ENCODE measurements at places on chromosomes 2 and 18.

GRCh38 chr2:171309455-171310286 lies 124.1 kb downstream of the METTL8 start:
- DNase-seq = no peak

- DNase-seq = no peak
Observed at GRCh38 chr2:124450481-124450880, 425.4 kb downstream of the CNTNAP5 start.

DNA sequence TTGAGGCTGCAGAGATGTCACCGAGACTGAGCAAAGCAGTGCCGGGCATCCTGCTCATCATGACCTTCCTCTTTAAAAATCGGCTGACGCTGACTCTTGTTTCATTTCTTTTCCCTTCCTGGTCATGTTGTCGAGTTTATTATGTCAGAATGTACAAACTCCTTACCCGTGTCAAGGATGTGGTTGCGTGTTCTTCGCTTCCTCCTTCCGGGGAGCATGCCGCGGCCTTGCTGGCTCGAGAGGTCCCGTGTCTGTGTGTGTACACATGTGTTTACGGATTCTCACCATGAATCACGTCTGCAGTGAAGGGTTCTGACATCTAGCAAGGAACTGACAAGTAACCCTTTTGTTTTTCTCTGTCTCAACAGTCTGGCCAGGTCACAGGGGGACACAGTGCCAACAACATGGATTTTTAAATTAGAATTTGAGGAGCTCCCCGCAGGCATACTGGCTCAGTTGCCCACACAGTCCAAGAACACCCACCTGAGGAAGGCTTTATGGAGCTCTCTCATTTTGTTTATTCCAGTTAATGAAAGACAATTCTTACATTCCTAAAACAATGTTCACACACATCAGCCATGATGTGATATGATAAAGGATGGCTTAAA lies 60.2 kb downstream of the MYT1L start:
- no peak for DNase-seq

DNA sequence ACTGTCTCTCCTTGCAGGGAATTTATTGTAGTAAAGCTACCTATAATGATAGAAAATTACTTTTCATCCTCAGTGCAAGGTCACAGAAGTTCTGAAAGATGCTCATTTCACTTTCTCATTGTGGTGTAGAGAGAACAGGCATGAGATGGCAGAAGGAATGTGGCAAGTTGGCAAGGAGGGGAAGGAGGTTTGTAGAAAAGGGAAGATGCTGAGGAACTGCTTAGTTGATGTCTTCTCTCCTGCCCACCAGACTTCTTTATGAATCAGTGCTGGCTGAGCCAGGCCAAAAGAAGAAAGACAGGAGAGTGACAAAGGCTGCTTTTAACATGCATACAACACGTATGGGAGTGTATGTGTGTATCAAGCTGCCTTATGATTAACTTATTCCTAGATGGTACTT lies 164.4 kb downstream of the PRPF40A start:
- no peak for DNase-seq

- peak; percentile 53 for DNase-seq
Observed at GRCh38 chr2:39837856-39838453, 58.9 kb upstream of the THUMPD2 start.

DNA sequence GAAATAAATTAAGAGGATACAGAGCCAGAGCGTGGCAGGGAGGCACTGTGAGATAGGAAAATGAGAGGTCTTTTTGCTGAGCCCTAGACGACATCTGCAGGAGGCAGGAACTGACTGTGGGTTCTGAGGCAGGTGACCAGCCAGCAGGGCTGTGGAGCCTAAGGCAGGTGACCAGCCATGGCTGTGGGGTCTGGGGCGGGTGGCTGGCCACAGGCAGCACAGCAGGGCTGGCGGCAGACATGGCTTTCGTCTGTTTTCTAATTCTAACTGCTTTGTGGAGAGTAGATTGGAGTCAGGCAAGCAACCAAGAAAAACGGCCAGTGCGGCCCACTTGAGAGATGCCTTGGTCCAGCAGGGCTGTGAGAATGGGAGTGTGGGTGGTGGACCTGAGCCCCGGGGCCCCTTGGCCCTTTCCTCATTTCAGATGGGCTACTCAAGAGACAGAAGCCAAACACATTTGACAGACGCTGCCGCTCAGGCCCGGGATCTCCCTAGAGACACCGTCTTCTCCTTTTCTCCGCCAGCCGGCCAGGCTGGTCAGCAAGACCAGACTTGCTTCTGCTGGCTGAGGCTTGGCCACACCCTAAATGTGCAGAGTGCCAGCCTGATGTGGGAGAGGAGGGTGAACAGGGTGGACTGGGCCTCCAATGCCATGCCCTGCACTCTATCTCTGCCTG lies 19.7 kb upstream of the GNAL start:
- DNase-seq = no peak

GRCh38 chr2:68743531-68743930 lies 8.9 kb downstream of the ARHGAP25 start:
- no peak for DNase-seq

DNA sequence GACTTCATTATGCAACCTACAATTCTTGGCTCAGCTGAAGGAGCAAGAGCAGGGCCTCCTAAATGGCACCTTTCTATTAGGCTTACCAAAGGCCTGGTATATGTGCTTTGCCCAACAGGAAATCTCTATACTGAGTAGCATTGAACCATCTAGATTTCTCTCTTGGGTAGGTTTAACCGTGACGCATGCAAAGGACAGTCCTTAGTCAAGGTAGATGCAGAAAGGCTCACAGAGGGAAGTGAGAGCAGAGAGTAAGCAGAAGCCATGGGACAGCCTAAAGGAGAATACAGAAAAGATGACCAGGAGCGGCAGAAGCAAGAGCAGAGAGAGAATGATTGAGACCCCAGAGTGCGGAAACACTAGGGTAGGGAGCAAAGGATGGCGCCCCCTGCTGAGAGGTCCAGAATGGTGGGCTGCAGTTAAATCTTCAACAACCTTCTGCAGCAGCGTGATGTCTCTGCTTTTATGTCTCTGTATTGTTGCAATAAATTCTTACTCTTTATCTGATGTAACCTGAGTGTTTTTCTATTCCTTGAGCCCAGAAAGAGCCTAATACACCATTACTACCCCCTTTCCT lies 4.7 kb upstream of the OSBPL1A start:
- no peak for DNase-seq

- DNase-seq = no peak
Observed at GRCh38 chr2:152791979-152792378, 73.6 kb downstream of the ARL6IP6 start.

DNA sequence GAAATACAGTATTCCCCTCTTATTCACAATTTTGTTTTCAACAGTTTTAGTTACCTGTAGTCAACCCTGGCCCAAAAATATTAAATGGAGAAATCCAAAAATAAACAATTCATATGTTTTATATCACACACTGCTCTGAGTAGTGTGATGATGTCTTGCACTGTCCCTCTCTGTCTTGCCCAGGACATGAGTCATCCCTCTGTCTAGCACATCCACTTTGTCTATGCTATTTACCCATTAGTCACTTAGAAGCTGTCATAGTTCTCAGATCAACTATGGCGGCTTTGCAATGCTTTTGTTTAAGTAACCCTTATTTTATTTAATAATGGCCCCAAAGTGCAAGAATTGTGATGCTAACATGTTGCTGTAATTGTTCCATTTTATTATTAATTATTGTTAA lies 380.6 kb upstream of the REG3G start:
- no peak for DNase-seq

DNA sequence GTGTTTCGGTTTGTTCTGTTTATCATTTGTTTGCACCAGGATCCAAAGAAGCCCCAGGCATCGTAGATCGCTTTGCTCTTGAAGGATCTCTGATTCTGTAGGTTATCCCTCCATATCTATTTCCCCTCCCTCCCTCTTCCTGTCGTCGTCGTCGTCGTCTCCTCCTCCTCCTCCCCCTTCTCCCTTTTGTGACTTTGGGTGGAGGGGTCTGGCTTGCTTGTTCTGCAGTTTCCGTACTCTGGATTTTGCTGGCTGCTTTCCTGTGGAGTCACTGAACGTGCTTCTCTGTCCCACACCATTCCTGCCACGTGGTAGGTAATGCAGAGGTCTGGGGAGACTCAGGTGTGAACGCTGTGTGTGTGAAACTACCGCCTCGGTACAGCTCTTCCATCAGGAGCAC lies 225.0 kb downstream of the LDLRAD4 start:
- no peak for DNase-seq

DNA sequence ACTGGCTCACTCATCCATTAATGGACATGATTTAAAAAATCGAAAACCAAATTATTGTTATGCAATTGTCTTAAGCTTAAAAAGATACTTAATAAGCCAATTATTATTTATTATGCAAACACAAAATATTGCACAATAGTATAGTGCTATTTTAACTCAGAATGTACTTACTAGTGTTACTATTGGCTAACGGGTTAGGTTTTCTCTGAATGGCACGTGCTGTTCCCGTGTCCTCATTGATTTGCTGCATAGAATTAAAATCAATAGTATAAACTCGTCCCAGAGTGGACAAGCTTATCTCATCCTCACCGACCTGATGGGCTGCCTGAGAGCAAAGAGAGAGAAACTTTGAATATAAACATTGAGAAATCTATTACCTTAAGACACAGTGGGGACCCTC lies 91.2 kb upstream of the DNER start:
- no peak for DNase-seq

DNA sequence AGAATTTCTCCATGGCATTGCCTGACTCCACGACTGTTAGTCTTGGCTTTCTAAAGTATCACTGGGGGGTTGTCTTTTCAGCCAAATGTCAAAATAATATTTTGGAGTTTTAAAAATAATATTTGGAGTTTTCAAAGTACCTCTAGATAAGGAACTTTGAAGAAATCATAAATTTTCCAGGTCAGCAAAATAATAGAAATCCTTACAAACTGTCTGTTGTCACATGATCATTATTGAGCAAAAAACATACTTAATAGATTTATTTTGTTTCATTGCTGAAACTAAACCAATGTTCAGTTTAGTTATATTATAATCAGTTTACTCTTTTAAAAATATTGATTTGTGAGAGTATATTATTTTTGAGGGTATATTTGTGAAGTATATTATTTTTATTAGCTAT lies 85.7 kb downstream of the APLF start:
- no peak for DNase-seq

DNA sequence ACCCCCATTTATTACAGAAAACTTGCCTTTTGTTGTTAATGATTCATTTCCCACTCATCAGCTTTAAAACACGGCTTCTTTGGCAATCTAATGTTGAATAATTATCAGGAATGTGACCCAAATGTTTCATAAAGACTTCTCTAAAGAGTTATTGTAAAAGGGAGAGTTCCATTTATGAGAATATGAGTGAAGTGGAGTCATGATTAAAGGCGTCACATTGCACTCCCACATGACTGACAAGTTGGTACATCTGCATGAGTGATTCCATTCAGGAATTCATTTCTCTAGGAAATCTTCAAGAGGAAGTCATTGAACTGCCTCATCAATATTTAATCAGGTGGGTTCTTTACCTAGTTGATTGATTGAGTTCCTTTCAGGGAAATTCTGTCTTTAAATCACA lies 184.8 kb downstream of the LNPK start:
- DNase-seq = no peak

DNA sequence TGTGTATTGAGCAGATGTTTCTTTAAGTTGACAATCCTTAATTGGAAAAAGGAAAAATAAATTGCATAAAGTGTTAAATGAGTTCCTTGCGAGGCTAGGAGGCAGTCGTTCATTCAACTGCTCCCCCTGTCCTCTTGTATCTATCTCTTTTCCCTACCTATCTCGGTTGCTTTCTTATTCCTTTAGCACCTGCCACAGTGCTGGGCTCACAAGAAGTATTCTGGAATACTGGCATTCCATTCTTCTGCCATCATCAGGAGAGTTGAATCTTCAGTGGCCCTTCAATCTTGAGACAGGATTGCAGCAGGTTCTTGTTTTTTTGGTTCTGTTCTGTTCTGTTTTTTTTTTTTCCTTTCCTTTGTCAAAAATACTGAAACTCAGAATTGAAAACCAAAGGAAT lies 143.1 kb upstream of the AQP4 start:
- no peak for DNase-seq

GRCh38 chr2:67846370-67847070 lies 216.3 kb downstream of the C1D start:
- DNase-seq = peak; percentile 69

- no peak for DNase-seq
Observed at GRCh38 chr2:151297882-151298281, 8.4 kb upstream of the NMI start.

DNA sequence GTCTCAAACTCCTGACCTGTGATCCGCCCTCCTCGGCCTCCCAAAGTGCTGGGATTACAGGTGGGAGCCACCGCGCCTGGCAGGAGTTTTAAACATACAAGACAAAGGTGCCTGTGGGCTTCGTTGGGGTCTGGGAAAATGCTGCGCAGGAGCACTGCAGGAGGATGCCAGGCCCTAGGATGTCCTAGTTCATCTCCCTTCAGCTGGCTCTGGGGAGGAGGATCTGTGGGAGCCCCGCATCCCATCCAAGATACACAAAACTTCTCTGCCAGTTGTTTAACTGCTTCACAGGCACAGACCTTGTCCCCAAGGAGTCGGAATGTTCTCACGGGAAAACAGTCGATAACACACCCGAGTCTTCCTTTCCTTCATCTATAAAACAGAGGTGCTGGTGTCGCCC lies 89.1 kb downstream of the POLR1A start:
- no peak for DNase-seq

DNA sequence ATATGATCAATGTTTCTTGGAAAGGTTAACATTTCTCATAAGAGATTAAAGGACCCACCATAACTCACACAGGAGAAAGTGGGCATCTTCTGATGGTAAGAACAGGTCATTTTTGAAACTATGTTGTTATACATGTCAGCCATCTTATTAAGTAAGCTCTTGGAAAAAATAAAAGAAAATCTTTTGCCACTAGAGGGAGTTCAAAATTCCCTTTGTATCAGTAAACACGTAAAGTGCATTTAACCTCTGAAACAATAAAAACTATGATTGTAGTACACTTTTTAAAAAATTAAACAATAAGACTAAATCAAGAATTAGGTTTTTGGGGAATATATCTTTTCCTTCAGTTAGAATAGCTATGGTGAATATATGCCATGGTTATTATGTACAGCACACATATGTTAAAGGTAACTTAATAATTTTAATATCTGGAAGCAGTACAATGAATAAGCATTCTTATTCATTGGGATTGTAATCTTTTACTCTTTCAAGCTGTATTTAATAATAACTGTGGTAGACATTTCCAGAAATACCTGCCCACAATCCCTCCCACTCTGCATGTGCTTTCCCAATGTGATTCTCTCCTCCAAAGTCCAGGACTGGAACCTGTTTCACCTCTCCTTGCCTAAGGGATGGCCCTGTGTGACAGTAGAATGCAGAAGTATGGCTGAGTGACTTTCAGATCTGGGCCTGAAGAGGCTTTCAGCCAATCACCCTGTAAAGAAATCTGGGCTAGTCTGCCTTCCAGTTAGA lies 64.2 kb downstream of the RBMS1 start:
- DNase-seq = peak; percentile 64
